ENCODE measurements at places on chromosomes 6 and 20. TPM values are rescaled to one million over a fixed set of nuclear protein-coding genes. Genes with fewer than 3 reads are reported as not detected.

DNA sequence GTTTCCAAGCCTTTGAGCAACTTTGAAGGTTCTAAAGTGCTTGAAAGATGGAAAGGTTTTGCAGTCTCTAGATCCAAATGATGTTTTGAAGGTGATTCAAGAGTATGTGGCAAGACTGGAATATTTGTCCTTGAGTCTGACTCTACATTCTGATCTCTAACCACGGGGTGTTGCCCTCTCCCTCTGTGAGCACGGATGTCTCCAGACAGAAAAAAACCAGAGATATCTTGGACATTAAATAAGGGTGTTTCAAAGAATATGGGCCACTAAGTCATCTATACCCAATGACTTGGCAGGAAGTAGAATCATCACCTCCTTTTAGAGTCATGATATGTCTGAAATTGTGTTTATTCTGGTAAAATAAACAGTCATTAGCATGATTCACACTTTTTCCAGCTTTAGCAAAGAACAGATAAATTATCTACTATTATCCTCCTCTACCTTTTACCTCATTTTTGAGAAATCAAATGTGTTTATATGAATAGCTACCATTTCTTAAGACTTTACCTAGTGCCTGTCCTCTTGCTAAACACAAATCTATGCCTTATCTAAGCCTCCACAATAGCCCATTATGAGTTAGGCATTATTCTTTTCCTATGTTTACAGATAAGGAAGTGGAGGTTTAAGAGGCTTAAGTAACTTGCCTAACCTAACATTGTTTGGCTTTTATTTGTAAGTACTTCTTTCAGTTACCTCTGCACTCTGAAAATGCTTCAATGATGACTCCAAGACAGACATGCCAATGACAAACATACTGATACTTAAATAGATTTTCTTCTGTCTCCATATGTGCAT, 384.4 kb downstream of the BMP2 start:
- DNase-seq = no peak

DNA sequence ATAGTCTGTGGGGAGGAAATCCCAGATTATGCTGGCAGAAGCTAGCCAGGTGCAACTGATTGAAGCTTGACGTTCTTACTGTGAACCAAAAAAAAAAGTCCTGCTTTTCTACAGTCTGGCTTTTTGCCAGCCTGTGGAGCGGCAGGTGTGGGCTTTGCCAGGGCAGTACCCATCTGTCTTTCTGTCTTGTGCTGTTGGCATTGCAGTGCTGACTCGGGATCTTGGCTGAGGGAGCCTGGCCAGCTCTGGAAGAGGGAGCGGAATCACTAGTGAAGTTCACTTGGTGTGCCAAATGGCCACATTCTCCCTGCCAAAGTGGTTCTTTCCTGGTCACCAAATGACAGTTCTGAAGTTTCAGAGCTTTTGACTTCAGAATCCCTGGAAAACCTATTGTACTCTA, 5.0 kb downstream of the KIF3B start:
- DNase-seq = peak; percentile 15

- DNase-seq = no peak
Observed at GRCh38 chr6:89144354-89144906, 1.4 kb upstream of the PM20D2 start.

DNA sequence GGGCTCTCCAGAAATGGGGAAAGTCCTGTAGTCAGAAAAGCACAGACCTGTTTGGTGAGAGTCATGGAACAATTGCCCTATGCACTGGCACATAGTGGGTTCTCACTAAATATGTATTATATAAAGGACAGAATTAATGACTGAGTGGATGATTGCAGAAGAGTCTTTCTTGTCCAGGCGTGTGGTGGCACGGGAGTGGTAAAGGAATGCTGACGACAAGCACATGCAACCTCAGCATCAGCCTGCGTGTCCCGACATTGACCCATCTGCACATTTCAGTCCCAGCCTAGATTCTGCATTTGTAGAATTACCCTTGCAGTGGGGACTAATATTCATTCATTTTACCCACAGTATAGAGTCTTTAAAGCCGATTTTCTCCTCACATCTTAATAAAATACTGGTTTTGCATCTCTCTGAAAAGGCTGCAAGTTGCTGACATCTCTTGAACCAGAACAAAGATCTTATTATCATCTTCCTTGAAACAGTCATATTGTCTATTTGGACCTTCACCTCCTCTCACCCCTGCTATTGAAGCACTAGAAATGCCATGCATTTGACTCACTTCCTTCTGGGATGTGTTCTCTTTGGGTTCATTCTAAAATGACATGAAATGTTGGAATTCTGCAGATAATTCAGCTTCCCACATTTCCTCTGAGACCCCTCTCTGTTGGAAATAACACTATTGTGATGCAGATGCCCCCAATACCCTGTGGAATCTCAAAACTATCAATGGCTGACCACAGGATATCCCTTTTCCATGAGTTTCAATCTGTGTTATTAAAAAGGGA, 883.6 kb upstream of the FLRT3 start:
- no peak for DNase-seq

GRCh38 chr6:110949679-110950285, 8.7 kb upstream of the GTF3C6 start:
- peak; percentile 15 for DNase-seq

DNA sequence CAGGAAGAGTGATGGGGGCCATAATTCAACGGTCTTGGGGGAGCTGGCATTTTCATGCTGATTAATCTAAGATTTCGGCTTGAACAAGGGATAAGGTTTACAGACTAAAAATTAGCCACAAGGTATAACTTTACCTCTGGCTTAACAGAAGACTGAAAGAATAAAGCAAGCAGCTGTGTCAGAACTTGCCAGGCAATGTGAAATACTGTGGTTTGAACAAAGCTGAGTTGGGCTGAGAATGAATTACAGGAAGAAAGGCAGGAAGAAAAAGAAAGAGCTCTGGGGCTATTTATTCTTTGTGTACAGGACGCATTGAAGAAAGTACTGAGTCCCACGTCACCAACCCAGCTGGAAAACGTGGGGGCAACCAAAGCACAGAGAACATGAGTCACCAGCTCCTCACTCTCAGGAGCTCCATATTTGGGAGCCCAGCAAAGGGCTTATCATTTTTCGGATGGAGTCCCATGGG, 121.5 kb upstream of the NEDD9 start:
- no peak for DNase-seq

DNA sequence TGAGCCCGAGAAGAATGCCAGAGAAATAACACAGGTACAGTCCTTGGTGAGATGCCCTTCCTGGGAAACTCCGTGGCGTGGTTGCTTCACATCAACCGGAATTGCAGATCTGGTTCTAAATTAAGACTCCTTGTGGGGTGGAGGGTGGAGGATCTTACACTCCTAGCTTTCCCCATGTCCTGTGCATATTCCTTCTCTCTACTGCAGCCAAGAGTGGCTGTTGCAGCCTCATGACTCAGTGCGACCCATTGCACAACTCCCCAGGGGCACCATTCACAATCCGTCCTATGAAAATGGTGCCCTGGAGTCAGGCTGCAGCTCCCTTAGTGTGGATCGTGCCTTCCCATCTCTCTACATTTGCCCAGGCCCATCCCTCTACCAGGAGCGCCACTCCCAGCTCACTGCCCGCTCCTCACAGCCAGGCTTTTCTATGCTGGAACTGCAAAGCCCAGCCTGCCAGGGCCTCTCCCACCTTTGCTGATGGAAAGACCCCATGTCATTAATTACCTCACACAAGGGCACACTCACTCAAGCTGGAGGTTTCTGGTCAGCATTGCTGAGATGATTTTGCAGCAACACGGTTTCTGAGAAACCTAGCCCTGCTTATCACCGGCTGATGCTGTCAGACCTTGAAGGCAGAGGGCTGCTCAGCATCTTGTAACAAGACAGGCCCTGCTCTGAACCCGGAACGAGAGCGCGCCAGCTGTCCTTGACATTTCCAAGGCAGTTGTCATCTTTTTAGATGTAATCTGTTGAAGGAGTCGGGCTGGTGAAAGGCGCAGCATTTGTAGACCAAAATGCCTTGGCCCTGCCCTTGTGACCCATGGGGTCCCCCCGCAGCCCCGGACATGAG, 39.7 kb downstream of the SIRPA start:
- no peak for DNase-seq

Gene KCNB1
- polyA plus RNA-seq = 9.5 TPM

Gene SNAP25
- 3.2 TPM for polyA plus RNA-seq

Gene CRNKL1
- 23.1 TPM for polyA plus RNA-seq
